ENCODE measurements at places on chromosomes 16 and 17.

DNA sequence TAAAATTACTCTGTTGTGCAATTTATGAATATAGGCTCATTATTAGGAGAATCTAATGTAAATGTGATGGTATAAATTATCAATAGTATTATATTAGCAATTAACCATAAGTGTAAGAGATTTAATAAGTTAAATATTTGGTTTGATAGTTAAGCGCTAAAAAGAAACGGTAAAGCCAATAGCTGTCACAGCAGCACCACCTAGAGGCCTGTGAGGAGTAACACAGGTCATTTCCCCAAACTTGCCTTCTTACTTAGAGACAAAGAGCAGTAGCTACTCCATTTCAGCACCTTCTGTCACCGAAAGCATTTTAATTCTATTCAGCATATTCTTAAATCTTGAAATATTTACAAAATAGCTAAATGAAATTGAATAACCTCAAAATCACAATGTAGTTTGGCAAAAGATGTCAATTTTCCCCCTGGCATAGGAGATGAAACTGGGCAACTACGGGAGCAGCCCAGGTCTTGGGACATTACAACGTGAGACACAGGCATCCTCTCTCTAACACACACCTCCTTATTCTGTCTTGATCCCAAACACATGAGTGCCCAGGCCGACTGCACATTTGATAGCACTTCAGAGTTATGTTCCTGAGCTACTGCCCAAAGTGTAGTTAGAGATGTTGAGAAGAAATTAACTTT, 14.3 kb upstream of the DYNLRB2 start:
- no peak for DNase-seq

- peak; percentile 86 for DNase-seq
Observed at GRCh38 chr17:37489197-37490001, at the start of gene DUSP14. DUSP14 (plus strand) TSS chr17:37489891; CDS start chr17:37512273, 22,382 bp downstream.

DNA sequence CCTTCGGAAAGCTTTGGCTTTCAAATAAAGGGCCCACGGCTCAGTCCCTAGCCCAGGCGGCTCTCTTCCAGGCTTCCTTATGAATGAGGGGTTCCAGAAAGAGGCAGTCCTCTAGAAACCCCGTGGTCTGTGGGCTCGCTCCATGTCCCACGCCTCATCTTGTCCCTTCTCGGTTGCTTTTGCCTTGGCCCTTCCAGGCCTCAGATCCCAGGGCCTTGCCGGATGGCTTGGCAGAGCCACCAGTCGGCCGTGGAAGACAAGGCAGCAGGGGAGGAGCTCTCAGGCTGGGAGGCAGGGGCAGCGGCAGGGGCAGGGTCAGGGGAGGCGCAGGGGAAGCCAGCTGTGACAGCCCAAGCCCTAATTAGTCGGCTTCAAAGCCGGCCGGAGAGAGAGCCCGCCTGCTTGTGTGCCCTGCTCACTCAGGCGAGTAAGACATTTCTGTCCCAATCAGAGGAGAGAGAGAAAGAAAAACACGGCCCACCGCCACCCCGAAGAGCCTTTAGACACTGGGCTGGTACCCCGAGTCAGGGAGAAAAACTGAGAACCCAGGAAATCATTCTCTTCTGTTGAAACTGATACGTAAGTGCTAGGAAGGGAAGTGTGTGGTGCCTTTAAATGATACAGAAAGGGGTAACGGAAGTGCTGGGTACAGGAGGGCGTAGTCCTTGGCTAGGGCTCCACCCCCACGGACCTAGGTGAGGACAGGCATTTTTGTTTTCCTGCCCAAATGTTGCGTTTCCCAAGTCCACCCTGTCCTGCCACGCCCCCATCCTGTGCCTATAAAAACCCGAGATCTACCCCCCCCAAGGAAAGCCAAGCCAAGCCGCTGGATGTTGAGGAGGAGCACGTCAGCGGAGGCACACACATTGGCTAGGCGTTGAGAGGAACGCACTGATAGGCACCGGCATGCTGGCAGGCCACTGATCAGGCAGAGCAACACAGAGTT, 27.8 kb upstream of the MEIOC start:
- DNase-seq: peak; percentile 76

GRCh38 chr17:17313350-17313991, 10.3 kb downstream of the NT5M start:
- DNase-seq: no peak

DNA sequence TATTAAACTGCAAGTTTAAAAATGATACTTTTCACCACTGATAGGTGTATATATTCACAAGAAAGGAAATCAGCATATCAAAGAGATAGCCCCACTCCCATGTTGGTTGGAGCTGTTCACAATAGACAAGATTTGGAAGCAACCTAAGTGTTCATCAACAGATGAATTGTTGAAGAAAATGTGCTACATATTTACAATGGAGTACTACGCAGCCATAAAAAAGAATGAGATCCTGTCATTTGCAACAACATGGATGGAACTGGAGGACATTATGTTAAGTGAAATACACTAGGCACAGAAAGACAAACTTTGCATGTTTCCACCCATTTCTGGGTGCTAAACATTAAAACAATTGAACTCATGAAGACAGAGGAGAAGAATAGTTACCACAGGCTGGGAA, 278.9 kb upstream of the XYLT1 start:
- no peak for DNase-seq

DNA sequence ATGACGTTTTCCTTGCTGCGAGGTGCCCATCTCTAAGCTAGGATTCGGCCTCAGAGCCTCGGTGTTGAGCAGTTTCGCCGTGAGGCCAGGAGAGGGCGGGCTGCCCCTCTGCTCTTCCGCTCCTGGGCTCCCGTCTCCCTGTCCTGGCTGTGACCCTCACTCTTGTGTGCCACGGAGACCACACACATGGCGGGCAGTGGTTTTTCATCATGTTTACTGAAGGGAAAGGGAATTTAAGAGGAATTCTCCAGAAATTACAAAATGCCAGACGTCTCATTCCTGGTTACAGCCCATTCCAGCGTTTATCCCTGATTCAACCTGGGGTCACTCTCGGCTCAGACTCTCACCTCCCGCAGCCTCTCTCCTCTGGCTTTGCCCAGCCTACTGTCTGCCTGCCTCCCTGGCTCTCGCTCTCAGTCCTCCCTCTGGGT, 96.8 kb upstream of the ELAC2 start:
- DNase-seq: no peak

DNA sequence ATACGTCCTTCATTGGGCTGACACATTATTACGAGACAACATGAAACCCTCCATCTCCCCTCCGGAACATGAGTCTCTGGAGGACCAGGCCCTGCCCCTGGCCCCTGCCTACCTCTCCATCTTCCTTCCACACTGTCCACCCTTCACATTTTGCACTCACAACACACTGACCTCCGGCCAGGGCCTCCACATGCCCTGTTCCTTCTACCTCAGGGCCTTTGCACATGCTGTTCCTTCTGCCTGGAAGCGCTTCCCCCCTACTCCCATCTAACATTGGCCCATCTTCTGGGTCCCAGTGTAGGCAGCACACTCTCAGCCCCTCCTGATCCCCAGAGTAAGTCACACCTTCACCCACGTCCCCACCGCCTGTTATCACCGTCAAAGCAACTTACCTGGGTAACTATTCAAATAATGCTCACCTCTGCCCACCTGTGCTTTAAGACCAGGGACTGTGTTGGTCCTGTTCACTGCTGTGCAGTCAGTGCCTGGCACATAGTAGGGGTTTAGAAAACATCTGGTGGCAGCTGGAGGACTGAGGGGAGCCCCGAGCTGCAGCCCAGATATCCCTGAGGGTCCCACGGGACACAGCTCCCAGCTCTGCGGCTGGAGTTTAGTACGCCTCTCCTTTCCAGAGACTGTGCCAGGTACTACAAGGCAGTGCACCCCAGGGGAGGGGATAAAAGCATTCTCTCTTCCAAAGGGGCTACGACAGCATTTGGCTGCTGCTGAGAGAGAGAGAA, 27.2 kb downstream of the RPH3AL start:
- no peak for DNase-seq

GRCh38 chr16:28192806-28193529, 18.8 kb downstream of the XPO6 start:
- no peak for DNase-seq

DNA sequence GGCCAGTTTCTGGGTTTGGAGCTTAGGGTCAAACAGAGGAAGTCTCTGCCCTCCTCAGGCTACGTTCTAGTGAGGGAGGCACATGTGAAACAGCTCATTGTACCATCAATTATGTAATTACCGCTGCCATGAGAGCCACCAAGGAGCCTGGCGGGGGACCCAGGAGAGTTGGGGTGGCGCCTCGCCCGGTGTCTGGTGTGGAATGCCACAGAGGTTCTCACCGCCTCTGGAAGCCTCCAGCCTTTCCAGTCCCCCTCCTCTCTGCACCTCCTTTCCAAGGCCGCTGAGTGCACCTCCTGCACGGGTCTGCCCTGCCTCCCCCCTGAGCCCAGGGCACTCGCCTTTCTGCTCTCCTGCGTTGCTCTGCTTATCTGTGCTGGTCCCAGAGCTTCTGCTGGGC, 51.4 kb downstream of the SREBF1 start:
- no peak for DNase-seq

- DNase-seq: peak; percentile 86
Observed at GRCh38 chr16:67537270-67537635, 8.6 kb downstream of the RIPOR1 start.

- no peak for DNase-seq
Observed at GRCh38 chr17:71213936-71214335, 906.9 kb upstream of the SOX9 start.

- DNase-seq: peak; percentile 41
Observed at GRCh38 chr17:78401246-78401645, 22.8 kb downstream of the PGS1 start.

DNA sequence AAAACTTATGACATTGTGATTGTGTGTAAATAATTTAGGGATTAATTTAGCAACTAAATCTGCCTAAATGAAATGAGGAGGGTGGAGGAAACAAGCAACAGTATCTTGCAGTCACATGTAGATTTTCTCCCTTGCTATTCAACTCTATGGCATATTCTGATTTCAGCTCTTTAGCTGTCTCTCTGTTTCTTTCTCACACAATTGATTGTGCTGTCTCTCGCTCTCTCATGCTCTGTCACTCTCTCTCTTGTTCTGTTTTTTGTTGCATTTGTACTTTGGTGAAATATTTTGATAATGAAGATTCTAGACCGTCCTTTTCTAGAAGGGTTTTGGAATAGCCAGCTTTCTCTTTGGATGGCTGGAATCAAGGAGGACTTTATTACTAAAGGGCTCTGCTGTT, 70.6 kb downstream of the BCAS3 start:
- no peak for DNase-seq

DNA sequence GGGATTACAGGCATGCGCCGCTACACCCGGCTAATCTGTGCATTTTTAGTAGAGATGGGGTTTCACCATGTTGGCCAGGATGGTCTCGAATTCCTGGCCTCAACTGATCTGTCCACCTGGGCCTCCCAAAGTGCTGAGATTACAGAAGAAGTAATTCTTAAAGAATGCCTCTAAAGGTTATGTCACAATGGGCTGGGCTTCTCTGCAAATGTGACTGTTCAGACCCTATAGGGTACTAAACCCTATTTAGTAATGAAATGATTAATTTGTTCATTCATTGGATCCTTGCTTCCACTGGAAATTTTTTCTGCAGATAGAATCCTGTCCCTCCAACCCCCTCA, 108.8 kb upstream of the CORO6 start:
- no peak for DNase-seq

DNA sequence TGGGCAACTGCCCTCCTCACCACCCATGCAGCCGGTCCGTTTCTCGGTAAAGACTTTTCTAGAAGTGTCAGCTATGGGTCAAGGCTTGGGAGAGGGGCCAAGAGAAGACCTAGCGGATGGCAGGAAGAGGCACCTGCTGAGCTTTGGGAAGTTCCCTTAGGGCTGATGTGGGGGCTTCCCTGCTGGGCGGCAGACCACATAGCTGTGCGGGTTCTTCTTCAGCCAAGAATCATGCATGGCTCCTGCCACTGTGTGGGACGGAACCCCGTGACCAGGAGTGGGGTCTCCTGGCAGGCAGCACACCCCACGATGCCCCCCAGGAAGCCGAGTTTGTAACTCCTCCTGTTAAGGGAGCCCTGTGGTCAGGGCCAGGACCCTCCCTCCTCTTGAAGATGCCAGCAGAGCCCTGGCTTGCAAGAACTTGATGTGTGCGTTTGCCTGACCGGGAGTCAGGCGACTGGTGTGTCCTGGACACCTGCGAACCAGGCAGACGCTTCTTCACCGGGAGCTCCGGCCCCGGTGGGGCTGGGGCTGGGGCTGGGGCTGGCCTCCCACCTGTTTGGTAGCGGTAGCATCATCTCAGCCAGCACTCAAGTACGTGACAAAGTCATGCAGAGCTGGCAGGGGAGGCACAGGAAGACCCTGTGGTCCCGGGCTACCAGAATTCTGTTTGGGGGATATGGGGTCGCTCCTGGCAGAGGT, 17.7 kb upstream of the SLC38A10 start:
- DNase-seq: peak; percentile 53

DNA sequence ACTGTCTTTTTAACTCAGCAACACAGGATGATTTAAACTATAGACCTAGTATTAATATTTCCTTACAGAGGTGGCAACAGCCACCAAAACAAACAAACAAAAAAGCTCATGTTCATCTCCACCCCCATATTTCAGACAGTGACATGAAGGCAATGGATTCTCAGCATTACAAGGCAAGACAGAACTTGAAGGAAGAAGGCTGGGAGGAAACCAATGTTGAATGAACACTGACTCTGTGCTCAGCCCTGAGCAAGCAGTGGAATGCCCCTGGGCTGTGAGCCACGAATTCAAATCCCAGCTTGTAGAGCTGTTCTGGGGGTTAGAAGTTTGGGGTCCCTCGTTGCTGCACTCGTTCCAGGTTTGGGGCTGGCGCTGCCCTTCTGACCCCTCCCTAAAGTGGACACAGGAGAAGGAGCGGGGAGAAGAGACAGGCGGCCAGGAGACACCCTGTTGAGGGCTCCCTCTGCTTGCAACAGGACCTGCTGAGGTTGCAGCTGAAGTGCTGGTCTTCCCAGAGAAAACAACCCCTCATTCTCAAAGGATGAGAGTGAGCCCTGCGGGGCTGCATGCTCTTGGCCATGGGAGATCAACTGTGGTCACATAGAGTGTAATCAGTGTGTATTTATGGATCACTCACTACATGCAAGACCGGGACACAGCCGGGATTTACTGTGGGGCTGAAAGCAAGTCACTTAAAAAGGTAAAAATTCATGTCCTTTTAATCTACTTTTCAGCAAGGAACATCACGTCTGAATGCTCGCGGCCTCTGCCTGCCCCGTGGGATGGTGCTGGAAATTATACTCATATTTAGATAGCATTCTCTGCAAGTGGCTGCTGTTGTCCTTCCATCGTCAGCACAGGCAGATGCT, 34.3 kb downstream of the MYH3 start:
- DNase-seq: no peak

- DNase-seq: peak; percentile 81
Observed at GRCh38 chr17:76515274-76515949, 14.2 kb upstream of the RHBDF2 start.

GRCh38 chr17:59160157-59161025, 4.8 kb downstream of the PRR11 start:
- no peak for DNase-seq

GRCh38 chr16:49283376-49284049, 1.9 kb upstream of the CBLN1 start:
- no peak for DNase-seq

- DNase-seq: peak; percentile 85
Observed at GRCh38 chr16:73172241-73172972, 124.5 kb upstream of the ZFHX3 start.

- DNase-seq: no peak
Observed at GRCh38 chr16:64453646-64454045, 668.2 kb downstream of the CDH11 start.
